ENCODE measurements at places on chromosomes 6 and 20.

GRCh38 chr6:2488578-2488977, 243.2 kb upstream of the GMDS start:
- no peak for DNase-seq

DNA sequence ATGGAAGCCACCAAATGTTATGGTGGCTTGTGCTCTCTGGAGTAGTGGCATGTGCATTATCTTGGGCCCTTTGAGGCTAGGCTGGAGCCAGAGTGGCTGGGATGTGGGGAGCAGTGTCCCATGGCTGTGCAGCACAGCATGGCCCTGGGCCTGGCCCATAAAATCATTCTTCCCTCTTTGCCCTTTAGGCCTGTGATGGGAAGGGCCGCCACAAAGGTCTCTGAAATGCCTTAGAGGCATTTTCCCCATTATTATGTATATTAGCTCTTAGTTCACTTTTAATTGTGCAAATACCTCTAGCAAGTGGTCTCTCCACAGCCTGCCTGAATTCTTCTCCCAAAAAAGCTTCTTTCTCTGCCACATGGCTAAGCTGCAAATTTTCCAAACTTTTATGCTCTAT, 297.3 kb upstream of the IRAK1BP1 start:
- DNase-seq, result no peak

GRCh38 chr20:21219686-21220085, 83.4 kb upstream of the XRN2 start:
- DNase-seq, result no peak

GRCh38 chr6:37491171-37491829, 8.4 kb downstream of the CCDC167 start:
- no peak for DNase-seq

- DNase-seq, result no peak
Observed at GRCh38 chr6:95515975-95516374, 61.4 kb upstream of the MANEA start.

Data from GDM1 (cell line).